NCI-H1048 (cell line): ENCODE measurements at places on chromosomes 4 and X.

- DNase-seq: no peak
These were observed 126.9 kb upstream of the CBR4 start for GRCh38 chr4:169136796-169137557.

DNA sequence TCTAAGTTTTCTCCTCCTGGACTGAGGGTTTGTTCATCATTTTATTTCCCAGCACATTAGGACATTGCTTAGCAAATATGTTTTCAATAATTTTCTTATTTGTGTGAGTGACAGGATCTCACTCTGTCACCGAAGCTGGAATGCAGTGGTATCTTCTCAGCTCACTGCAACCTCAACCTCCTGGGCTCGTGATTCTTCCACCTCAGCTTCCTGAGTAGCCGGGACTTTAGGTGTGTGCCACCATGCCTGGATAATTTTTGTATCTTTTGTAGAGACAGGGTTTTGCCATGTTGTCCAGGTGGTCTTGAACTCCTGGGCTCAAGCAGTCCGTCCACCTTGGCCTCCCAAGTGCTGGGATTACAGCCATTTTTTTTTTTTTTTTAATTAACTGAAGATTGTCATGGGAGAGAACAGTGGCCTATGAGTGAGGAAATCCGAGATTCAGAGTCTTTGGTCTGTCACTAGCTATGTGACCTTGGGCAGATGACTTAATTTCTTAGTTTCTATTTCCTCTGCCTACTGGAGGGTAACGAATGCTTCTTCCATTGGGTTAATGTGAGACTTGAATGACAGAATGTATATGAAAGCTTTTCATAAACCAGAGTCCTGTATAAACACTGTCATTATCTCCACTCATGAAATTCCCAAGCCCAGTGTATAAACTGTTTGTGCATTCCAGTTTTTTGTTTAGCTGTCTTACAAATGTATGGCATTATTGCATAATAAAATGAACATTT is 23.9 kb downstream of the MOB1B start:
- DNase-seq: no peak

DNA sequence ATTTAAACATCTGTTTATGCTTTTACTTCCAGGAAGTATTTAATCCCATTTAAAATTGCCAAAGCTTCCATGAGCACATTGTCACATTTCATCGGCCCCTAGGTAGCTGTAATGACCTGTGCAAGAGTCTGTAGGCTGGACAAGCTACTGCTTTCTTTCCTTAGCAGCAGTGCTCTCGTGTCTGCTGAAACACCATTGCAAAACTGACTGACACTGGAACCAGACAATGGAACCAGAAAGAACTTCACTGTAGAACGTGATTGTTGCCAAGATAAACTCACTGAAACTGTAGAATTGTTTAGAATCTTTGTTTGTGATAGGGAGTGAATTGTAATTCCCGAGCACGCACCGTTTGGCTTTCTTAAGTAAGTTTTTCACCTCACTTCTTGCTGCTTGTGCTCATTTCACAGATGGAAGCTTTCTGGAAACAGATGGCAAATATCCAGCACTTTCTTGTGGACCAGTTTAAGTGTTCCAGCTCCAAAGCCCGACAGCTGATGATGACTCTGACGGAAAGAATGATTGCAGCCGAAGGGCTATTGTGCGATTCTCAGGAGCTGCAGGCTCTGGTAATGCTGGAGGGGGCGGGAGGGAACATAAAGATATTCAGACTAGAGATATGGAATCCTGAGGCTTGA is 36.9 kb downstream of the EVC start:
- DNase-seq: no peak

- DNase-seq: no peak
These were observed 62.6 kb downstream of the DDX53 start for GRCh38 chrX:23062359-23062758.

- DNase-seq: no peak
These were observed 386.8 kb downstream of the UNC5C start for GRCh38 chr4:95161781-95162469.

DNA sequence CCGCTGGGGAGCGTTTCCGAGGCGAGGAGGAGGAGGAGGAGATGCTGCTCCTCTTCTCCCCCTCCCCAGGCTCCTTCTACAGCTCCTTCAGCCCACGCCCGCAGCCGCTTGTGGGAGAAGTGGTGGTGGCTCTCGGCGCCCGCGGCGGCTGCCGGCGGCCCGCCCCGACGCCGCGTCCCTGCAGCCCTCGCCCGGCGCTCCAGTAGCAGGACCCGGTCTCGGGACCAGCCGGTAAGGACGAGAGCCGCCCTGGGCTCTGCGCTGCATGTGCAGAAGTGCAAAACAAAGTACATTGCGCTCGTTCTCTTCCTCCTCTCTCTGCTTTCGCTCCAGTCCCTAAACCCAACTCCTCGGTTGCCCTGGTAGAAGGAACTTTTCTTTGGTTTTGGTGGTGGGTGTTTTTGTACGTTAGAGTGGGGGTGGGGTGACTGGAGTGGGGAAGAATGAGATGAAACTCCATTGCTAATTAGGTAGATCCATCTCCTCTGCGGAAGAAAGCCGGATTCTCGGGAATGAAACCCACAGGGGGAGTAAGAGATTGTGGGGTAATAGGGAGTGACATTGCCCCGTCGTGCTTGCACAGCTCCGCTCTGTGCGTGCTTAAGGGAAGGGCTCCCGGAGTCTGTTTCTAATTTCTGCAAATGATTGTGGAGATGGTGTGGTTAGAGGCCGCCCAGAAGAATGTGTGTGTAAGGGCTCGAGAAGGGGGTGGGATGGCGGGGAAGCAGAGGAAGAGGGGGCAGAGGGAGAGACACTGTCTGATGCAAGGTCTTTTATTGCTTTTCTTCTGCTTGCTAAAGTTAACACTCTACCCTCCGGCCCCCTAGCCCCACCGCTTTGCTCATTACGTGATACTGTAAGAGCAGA is 677 bp downstream of the PTPN13 start:
- DNase-seq: no peak

GRCh38 chr4:27027428-27027827 is 166.8 kb downstream of the STIM2 start:
- DNase-seq: no peak

GRCh38 chr4:28792917-28793597 is 1927.1 kb upstream of the PCDH7 start:
- DNase-seq: no peak

GRCh38 chrX:69237236-69237635 is 72.0 kb upstream of the PJA1 start:
- DNase-seq: no peak

DNA sequence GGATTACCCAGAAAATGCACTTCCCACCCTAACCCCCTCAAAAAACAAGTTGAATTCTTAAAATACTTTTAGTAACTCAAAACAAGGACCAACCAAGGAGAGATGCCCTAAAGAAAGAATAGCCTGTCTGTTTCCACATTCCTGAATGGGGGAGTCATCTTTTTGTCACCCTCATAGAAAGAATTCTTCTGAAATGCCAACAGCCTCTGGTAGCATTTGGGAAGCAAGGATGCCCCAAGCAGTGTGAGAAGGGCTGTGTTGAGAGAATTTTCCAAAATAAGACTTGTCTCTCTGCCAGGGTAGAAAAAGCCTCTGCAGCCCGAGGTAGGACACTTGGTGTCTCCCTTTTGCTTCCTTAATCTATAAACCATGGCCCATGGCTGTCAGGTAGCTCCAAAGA is 173.1 kb upstream of the VCX3A start:
- no peak for DNase-seq

DNA sequence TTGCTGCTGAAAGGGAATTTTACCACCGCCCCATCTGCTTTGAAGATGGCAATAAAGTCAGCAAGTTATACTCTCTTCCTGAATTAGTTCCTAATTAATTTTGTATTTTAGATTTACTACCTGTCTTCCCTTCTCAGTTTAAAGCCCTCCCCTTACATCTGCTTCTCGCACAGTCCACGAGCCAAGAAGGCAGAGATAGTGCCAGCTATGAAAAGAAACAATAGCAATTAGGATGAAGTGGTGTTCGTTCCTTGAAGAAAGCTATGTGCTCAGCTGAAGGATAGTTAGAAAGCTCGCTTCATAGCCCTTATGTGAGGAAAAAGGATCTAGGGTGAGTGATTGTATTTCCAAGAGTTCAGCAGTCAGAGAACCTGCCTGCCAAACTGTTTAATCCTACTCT is 1678.8 kb upstream of the TENM3 start:
- DNase-seq: no peak

DNA sequence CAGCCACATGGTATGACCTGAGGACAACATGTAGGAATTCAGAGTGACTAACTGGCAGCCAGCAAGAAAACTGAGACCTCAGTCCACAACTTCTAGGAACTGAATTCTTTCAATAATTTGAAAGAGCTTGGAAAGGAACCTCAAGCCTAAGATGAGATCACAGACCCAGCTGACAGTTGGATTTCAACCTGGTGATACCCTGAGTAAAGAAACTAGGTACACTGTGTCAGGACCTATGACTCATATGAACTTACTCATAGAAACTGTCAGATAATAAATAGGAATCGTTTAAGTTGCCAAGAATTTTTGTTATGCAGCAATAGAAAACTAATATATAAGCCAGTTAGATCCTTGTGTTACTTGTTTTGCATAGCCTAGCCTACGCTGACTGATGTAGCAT is 102.4 kb upstream of the DCAF12L1 start:
- DNase-seq: no peak

- DNase-seq: no peak
These were observed 212.2 kb downstream of the HS3ST1 start for GRCh38 chr4:11216520-11216919.

DNA sequence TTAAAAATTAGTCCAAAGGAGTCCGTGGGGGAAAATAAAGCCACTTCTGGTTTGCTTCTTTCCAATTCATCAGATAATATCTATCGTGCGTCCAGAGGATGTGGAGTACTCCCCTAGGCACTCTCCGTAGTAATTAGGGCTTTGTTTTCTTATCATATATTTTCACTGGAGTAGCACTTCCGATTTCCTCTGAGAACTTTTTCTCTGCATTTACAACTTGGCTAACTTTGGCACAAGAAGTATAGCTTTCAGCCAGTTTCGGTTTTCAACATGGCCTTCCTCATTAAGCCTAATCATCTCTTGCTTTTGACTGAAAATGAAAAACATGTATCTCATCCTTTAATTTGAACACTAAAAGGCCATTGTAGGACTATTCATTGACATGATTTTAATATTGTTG is 80.5 kb downstream of the CASP3 start:
- no peak for DNase-seq

DNA sequence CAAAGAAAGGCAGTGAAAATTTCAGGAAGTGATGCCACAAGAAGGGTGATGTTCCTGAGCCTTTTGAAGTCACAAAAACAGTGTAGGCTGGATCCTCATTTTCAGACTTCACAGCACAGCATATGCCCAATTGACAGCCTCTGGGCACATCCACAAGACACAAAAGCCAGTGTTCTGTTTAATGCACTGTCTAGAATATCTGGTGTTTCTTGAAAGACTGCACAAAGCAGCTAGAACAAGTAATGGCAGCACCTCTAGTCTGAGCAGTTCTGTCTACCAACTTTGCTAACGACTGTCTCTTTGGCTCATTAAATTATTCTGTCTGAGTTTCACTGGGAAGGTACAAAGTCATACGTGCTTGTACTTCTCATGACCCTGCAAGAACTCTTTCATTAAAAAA is 417.1 kb upstream of the GALNT7 start:
- no peak for DNase-seq

- no peak for DNase-seq
These were observed 626.2 kb downstream of the MID1IP1 start for GRCh38 chrX:39427492-39427891.

GRCh38 chr4:168569066-168569930 is 72.4 kb downstream of the PALLD start:
- peak; percentile 80 for DNase-seq
